Activated CD4-positive, alpha-beta T cell treated with anti-CD3 and anti-CD28 coated beads, Interleukin-2, Interleukin-4, amounts not matched to agents 100 ng/mL and 50 ng/mL, durations not matched to agents 16 hours and 8 hours (primary cell): ENCODE measurements at places on chromosomes 12 and 14.

- DNase-seq = no peak
These were observed 193.6 kb upstream of the NUDT4 start for GRCh38 chr12:93183940-93184671.

- no peak for DNase-seq
These were observed 21.5 kb upstream of the KIF26A start for GRCh38 chr14:104116756-104117340.

GRCh38 chr12:109744986-109745942 is 31.6 kb downstream of the FAM222A start:
- DNase-seq = no peak

- DNase-seq = peak; percentile 24
These were observed at the start of gene SIX4 for GRCh38 chr14:60723907-60724618. Gene SIX4, minus strand, starts transcription at chr14:60724351. Its CDS starts 277 bp downstream, at chr14:60724074.

DNA sequence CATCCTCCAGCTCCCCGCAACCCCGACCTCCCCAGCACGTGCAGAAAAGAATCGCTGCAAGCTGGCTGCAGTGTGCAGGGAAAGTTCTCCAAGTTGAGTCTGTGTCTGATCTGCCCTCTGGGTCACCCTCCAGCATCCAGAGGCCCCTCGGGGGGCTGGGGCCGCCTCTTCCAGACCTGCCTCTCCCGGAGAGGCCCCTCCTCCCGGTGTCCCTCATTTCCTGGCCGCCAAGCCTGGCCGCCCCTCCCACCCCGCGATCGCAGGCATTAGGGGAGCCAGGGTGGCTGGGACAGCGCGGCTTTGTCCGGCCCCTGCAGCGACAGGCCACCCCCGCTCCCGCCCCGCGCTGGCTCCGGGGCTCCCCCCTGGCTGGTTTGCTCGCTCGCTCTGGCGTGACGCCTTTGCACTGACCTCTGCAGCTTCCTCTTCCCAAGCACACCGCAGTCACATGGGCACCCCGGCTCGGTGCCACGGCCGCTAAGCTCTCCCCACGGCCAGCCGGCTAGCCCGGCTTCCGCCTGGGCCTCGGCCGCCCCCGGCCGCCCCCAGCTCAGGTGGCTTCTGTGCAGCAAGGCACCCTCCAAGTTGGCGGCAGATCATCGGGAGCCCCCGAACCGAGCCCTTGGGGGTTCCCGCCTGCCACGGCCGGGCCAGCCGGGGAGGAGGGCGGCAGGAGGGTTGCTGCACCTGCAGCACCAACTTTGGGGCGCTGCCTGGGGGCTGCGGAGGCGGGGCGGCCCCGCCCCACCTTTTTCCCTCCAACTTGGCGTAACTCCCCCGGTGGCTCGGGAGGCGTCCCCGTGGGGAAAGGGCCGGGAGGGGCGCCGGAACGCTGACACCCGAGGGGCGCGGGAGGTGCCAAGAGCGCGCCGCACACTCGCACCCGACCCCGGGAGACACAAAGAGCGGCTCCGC is 43.7 kb downstream of the KDM2B start:
- DNase-seq = peak; percentile 56

GRCh38 chr12:71755146-71755892 is 656 bp downstream of the RAB21 start:
- peak; percentile 39 for DNase-seq

DNA sequence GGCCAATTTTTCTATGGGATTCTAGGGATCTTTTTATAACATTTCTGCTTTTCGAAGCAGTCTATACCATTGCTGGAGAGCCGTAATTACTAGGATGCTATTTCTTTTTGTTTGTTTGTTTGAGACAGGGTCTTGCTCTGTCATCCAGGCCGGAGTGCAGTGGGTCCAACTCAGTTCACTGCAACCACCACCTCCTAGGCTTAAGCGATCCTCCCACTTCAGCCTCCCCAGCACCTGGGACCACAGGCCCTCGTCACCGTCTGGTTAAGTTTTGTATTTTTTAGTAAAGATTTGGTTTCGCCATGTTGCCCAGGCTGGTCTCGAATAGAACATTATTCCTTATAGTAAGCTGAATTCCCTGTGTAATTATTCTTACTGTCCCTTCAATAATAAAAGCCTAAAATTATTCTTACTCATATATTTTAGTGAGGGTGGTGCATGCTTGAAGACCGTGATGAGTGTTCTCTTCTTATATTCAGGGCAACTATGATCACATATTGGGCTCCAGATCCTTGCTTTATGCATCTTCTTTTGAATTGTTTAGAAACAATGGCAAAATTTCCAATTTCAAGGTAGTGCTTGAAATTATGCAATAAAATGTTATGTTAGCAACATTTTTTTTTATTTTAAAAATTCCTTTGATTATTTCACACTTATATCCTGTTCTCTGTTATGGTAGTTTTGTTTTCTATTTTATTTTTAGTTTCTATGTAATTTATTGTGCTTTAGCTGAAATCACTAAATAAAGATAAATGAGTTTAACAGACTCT is 66.2 kb downstream of the CRADD start:
- DNase-seq = no peak

- no peak for DNase-seq
These were observed 232.9 kb downstream of the ATXN7L3B start for GRCh38 chr12:74770552-74770951.

DNA sequence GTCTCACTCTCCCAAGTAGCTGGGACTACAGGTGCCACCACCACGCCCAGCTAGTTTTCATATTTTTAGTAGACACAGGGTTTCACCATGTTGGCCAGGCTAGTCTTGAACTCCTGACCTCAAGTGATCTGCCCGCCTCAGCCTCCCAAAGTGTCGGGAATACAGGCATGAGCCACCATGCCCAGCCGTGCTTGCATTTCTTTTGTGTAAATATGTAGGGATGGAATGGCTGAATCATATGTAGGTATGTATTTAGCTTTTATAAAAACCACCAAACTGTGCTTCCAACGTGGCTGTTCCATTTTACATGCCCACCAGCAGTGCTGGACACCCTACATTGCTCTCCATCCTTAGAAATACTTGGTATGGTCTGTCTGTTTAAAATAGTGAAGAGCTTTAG is 32.8 kb upstream of the CLMN start:
- DNase-seq = no peak

DNA sequence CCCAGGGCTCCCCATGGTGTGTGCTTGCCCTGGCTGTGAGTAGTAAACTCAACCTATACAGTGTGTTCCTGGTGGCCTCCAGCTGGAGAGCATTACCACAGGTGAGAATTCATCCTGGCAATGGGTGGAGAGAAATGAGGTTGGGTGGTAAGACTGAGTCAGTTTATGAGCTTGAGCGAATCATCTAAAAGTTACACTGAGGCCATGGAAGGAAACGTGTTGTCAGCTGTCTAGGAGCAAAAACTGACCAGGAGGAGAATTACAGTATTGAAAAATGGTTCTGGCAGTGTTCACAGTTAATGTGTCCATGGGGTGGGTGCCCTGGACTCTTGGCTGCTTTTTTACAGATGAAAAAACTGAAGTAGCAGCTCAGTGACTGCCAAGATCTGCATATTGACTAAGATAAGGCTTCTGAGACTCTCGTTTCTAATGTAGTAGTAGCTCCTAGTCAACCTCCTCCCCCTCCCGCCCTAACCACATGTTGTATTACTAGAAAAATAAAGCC is 202.0 kb upstream of the AMIGO2 start:
- peak; percentile 16 for DNase-seq

DNA sequence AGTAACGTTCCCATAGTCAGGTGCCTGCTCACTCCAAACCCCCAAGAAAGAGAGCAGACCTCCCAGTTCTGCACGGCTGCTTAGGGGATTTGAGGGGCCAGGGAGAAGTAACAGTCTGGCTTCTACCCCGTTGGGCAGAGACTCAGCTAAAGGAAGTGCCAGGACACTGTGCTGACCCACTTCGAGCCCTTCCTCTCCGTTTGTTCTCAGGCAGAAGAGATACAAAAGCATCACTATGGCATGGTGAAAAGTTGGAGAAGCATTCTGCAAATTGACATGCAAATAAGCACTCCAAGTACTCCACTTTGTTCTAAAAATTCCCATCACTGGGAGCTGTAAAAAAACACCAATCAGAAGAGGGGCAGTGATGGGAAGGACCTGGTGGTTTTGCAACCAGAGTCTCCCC is 239.1 kb downstream of the EGLN3 start:
- DNase-seq = no peak
